ENCODE measurements at places on chromosomes 11 and 22. TPM values are rescaled to one million over a fixed set of nuclear protein-coding genes. Genes with fewer than 3 reads are reported as not detected.

Gene AMOTL1
- total RNA-seq: 49.5 TPM

Gene C11orf86
- 0.28 TPM for total RNA-seq

Gene TMEM121B
- total RNA-seq: under 0.01 TPM

Gene RAB30
- total RNA-seq: 23.8 TPM

Gene BAIAP2L2
- total RNA-seq: 0.28 TPM

Gene MS4A2
- total RNA-seq: not detected

Gene SPTBN2
- total RNA-seq: 0.43 TPM

Gene LTO1
- 16.4 TPM for total RNA-seq

Gene TESMIN
- total RNA-seq: not detected

Gene ATXN10
- total RNA-seq: 133 TPM

Gene EMID1
- 1.00 TPM for total RNA-seq

Gene MS4A12
- not detected for total RNA-seq

Gene OR51E2
- total RNA-seq: not detected

Gene ALDH3B1
- 24.9 TPM for total RNA-seq

All from smooth muscle cell of bladder (primary cell).